ENCODE measurements at places on chromosomes 6 and 20. TPM values are rescaled to one million over a fixed set of nuclear protein-coding genes. Genes with fewer than 3 reads are reported as not detected.
A peak's percentile ranks its signal among the peaks of the same experiment; 100 is the strongest.

GRCh38 chr6:144352331-144352730, 67.2 kb downstream of the UTRN start:
- peak overlapping the region; percentile 42 for H3K4me3 ChIP-seq
- peaks cover 75% of the 10 kb centered on the region for H3K4me1 ChIP-seq
- H3K27ac ChIP-seq: peak overlapping the region; percentile 81
- DNase-seq: no peak
- peaks cover under 1% of the 10 kb centered on the region for H3K36me3 ChIP-seq

DNA sequence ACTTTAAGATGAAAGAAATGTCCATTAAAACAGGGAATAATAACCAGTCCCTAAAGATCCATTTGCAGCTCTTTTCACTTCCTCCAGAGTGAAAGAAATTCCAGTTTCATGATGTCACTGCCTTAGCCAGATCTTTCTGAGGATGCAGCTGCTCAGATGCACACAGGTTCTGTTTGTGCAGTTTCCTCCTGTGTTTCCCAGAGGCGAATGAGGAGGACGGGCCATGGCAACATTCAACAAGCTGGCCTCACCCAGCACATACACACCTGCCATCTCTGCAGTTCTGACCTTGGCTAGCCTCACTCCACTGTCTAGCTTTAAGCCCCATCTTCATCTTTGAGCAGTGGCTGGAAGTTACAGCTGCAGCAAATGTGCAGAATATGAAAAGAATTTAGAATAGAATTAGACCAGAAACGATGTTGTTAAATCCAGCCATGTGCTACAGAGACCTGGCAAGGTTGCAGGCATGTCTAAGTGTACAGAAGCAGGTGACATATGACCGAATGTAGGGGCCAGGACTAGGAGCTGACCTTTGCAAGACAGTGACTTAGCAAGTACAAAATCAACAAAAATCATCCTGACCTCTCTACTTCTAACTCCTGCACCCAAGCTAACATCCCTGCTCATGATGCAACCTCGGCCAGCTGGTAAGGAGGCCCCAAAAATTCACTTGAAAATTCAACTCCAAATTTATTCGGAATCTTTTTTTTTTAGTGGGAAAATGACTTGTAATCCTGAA, 35.0 kb downstream of the FAM50B start:
- H3K27me3 ChIP-seq: no peaks in the 10 kb centered on the region
- H3K36me3 ChIP-seq: no peaks in the 10 kb centered on the region
- DNase-seq: no peak
- no peak overlapping the region for H3K4me3 ChIP-seq

DNA sequence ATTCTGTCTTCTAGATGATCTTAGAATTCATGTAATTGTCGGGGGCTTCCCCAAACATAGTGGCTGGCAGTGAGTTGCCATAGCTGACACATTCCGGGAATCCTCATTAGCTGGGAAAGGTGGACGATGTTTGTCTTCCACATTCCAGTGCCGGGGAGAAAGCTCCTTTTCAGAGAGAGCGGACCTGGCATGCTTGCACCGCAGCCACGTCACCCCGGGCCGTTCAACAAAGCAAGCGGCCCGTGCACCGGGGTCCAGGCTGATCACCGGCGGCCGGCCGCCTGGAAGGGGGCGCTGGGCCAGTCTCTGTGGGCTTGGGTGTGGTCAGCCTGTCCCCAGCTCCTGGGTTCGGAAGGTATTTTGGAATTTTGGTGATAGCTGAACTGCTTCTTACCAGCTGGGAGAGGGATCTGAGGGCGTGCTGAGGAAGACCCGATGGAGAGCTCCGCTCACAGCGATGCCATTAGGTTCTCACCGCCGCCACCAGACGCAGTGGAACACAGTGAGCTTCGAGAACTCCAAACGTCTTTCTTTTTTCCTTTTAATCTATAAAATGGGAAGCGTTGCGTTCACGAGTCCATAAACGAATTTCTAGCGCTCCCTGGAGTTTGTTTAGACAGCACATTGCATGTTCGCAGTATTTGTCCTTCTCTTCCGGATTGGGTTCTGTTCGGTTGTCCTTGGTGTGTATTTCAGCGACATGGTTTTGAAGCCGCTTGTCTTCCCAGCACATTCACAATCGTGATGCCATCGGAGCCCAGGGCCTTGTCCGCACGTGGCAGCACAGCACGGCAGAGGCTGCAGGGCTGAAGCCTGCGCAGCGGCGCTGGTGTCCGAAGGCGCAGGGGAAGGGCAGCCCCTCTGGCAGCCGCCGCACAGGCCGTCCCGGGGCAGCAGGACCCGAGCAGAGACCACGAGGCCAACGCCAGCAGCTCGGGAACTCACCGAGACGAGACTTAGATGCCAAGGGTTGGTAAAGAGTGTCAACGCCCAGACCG, 557.6 kb downstream of the QKI start:
- no peaks in the 10 kb centered on the region for H3K36me3 ChIP-seq
- no peaks in the 10 kb centered on the region for H3K4me1 ChIP-seq
- no peak overlapping the region for H3K4me3 ChIP-seq
- no peak for DNase-seq

- H3K4me1 ChIP-seq: peaks cover 19% of the 10 kb centered on the region
- H3K4me3 ChIP-seq: no peak overlapping the region
- H3K27ac ChIP-seq: no peak overlapping the region
- DNase-seq: no peak
- no peaks in the 10 kb centered on the region for H3K36me3 ChIP-seq
Observed at GRCh38 chr6:143063631-143064030, 2.9 kb downstream of the AIG1 start.

- H3K27ac ChIP-seq: no peak overlapping the region
- H3K4me1 ChIP-seq: no peaks in the 10 kb centered on the region
- H3K27me3 ChIP-seq: no peaks in the 10 kb centered on the region
- no peak overlapping the region for H3K4me3 ChIP-seq
Observed at GRCh38 chr6:44503471-44503870, 116.0 kb downstream of the CDC5L start.

GRCh38 chr6:121383478-121383877, 49.2 kb upstream of the TBC1D32 start:
- no peaks in the 10 kb centered on the region for H3K4me1 ChIP-seq
- no peaks in the 10 kb centered on the region for H3K36me3 ChIP-seq
- no peak overlapping the region for H3K4me3 ChIP-seq
- no peak for DNase-seq
- H3K27me3 ChIP-seq: no peaks in the 10 kb centered on the region

Gene MYMX
- total RNA-seq: not detected

GRCh38 chr20:32490942-32491763, 94.0 kb downstream of the NOL4L start:
- no peak overlapping the region for H3K4me3 ChIP-seq
- H3K36me3 ChIP-seq: peaks cover 45% of the 10 kb centered on the region
- H3K4me1 ChIP-seq: peaks cover 28% of the 10 kb centered on the region
- no peaks in the 10 kb centered on the region for H3K27me3 ChIP-seq
- no peak for DNase-seq
- no peak overlapping the region for H3K27ac ChIP-seq

DNA sequence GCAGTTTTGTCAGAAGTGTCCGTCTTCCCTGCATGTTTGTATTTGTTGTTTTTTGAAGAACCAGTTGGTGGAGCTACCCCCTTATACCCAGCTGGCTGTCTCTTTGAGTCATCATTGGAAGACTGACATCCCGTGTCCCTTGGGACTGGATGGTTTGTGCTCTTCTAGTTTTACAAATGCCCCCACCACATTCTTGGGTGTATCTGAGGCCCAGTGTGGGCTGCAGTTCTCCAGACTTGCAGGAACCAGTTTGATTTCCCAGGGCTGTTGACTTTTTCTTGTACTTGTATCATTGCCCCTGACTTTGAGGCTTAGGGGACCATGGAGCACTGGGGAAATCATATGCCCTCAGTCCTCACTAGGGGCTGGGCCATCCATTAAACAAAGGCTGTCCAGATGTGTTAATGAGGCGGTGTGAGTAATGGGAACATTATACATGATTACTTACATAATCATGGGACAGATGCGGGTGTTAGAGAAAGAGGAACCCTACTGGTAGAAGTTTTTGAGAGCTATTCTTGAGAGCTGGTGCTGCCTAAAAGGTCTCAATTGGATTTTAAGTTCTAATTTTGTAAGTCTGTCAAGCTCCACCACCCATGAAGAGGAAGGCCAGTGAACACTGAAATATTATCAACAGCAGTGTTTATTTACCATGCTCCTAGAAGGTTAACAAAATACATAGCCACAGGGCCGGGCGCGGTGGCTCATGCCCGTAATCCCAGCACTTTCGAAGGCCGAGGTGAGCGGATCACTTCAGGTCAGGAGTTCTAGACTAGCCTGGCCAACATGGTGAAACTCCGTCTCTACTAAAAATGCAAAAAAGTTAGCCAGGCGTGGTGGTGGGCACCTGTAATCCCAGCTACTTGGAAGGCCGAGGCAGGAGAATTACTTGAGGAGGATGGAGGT, 8.5 kb downstream of the JARID2 start:
- H3K27me3 ChIP-seq: no peaks in the 10 kb centered on the region
- DNase-seq: no peak
- no peaks in the 10 kb centered on the region for H3K36me3 ChIP-seq

Gene SRSF6
- 313 TPM for total RNA-seq

DNA sequence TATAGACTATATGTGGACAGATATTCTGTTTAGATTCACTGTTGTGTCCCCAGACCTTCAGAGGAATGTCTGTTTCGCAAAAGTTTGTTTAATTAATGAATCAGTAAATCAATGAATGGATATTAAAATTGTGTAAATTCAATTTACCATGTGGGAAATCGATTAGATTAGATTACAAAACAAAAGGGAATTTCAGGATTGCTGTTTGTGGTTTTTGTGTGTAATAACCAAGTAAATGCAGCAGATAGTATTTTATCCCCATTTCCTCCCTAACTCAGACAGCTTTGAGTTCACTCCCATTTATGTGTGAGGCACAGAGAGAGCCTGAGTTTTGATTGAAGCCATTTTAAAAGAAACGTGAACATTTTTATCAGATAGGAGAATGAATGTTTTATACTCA, 214.8 kb downstream of the ADGB start:
- H3K4me3 ChIP-seq: no peak overlapping the region
- no peaks in the 10 kb centered on the region for H3K36me3 ChIP-seq
- H3K27ac ChIP-seq: no peak overlapping the region

Gene FHL5
- total RNA-seq: not detected

GRCh38 chr20:20752712-20753111, 40.3 kb upstream of the RALGAPA2 start:
- no peak overlapping the region for H3K27ac ChIP-seq
- no peaks in the 10 kb centered on the region for H3K27me3 ChIP-seq
- H3K4me1 ChIP-seq: no peaks in the 10 kb centered on the region
- no peak overlapping the region for H3K4me3 ChIP-seq

DNA sequence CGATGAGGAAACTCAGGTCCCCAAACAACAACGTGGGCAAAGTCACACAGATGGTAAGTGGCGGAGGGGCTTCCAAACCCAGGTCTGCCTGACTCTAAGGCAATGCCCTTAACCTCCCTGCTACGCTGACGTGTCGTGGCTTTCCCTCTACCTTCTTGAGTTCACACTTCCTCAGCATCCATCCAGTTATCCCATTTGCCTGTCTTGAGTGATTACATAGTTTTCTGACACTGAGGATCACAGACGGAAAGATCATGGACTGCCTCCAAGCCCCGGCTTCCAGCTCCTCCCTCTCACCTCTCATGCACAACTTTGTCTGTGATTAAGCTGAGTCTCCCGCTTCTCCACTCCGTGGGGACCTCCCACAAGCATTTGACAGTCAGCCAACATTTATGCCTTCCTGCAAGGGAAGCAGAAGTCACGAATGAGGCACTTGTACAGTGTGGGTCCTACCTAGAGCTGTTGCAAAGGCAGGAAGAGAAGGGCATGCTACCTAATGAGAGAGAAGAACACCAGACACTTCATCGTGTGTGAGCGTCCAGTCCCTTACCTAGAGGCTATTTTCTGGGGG, 33.8 kb downstream of the TBC1D7 start:
- no peaks in the 10 kb centered on the region for H3K4me1 ChIP-seq
- H3K4me3 ChIP-seq: no peak overlapping the region
- H3K27ac ChIP-seq: no peak overlapping the region

DNA sequence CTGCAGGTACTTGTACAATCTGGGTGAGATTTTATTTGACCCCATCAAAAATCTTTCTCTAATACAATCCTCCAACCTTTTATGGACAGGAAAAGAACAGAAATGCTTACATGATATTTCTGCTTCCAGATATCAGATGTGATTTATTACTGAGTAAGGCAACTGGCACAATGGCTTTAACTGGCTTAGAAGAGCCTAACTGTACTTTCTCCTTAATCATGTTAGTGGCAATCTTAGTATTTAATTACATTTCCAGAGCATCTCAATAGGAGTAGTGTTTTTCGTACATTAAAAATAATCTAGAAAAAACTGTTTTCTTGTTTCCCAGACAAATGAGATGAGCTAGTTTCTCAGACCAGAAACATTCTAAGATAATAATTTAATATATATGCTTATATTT, 251.6 kb downstream of the KCNQ5 start:
- no peak overlapping the region for H3K4me3 ChIP-seq
- no peaks in the 10 kb centered on the region for H3K36me3 ChIP-seq

- H3K4me1 ChIP-seq: no peaks in the 10 kb centered on the region
- peak; percentile 13 for DNase-seq
- no peak overlapping the region for H3K27ac ChIP-seq
- no peak overlapping the region for H3K4me3 ChIP-seq
- H3K27me3 ChIP-seq: peaks cover 2% of the 10 kb centered on the region
- peaks cover 8% of the 10 kb centered on the region for H3K36me3 ChIP-seq
Observed at GRCh38 chr6:44456070-44456965, 68.8 kb downstream of the CDC5L start.

DNA sequence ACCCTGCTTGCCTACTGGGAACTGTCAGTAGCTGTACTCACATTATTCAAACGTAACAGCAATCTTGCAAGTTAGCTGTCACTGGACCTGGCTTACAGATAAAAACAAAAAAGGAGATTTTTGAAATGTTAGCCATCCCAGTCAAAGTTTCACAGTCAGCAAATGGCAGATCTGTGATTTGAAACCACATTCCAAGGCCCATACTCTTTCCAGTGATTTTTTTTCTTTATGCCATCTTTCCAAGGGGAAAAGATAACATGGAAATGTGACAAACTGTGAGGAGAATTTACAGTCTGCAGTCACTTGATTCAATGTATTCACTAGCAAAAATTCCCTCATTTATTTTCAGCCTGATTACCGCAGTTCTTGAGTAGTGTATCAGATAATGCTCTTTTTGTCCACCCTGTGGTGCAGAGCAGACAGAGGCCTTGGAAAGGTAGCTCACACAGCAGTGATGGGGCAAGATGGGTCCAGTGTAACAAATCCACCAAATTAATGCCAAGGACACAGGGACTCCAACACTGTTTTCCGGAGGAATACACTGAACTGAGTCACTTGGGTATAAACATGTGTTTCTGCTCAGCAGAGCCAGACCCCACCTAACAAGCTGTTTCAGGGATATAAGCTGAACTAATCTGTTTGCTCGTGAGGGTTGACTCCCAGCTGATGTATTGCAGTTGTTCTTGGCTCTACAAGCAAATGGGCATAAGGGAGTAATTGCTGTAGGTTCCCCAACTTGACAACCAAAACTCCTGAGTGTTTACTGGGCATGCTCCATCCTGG, 49.9 kb upstream of the ADGRF1 start:
- H3K4me3 ChIP-seq: no peak overlapping the region
- no peak overlapping the region for H3K27ac ChIP-seq
- no peak for DNase-seq

DNA sequence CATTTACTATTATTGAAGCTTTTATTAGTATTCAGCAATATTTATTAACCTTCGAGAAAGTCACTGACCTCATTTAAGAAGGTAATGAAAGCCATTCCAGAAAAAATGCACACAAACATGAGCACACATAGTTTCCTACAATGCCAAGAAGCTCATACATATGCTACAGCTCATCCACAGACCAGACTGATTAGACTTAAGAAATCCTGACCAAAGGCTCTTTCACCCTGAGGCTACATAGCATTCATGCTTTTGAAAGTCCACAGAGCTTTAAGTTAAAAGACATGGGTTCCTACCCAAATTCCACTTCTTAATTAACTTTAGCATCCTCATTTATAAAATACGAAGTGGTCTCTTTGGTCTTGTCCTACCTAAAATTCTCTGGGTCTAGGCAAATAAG, 430.4 kb downstream of the TBC1D32 start:
- no peaks in the 10 kb centered on the region for H3K36me3 ChIP-seq
- no peaks in the 10 kb centered on the region for H3K4me1 ChIP-seq
- no peak overlapping the region for H3K4me3 ChIP-seq
